ENCODE measurements at places on chromosomes 11 and 22.
A peak's percentile ranks its signal among the peaks of the same experiment; 100 is the strongest.

- no peak for DNase-seq
Observed at GRCh38 chr22:50600538-50600937, at the start of gene MAPK8IP2. Gene MAPK8IP2 (plus strand): TSS chr22:50600793. CDS start chr22:50600819, 26 bp downstream.

GRCh38 chr11:46947399-46948077, 11.0 kb downstream of the CSTPP1 start:
- no peak for DNase-seq

DNA sequence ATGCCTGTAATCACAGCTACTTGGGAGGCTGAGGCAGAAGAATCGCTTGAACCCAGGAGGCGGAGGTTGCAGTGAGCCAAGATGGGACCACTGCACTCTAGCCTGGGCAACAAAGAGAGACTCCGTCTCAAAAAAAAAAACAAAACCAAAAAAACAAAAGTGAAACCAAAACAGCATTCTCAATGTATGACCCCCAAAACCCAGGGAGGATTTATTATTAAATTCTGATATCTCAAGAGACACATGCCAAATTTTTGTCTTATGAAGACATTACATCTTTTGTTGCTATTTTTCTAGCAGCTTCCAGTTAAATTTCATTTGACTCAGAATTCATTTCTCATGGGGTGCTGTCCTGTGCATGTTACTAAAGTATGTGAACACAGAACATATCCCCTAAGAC, 3.0 kb upstream of the YPEL4 start:
- no peak for DNase-seq

- peak; percentile 13 for DNase-seq
Observed at GRCh38 chr22:41917903-41918791, 3.3 kb upstream of the SHISA8 start.
